NCI-H146 (cell line): ENCODE measurements at places on chromosomes 6 and 20.
A peak's percentile ranks its signal among the peaks of the same experiment; 100 is the strongest.

DNA sequence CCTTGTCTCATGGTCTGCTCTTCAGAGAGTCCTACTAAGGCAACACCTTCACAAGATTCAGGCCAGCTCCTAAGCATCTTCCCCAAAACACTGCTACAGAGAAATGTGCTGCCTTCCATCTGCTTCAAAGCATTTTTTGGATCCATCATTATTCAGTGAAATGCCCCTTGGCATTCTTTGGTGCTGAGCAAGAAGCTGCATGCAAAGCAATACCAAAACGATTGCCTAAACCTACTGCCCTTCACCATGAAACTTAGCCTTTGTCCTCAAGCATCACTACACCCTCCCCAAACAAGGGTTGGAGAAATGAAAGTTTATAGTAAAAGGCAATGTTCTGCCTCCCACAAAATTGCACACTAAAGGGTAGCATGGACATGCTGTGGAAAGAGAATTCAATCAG is 93.5 kb downstream of the SNAP25 start:
- DNase-seq = no peak

DNA sequence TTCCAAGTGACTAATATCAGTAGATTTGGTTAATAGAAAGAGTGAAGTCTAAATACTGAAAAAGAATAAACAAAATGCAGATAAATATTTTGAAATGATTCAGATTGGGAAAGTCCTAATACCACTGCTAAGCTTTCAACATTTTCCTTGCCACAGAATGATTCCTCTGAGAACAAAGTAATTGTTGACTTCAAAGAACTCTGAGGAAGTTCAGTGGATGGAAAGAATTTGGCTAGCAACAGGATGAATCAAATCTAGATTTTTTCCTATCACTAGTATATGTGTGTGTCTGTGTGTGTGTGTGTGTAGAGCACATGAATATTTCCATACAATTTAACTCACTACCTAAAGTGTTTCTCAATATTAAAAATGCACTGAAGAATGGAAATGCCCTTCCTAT is 107.9 kb upstream of the PREP start:
- DNase-seq = no peak

DNA sequence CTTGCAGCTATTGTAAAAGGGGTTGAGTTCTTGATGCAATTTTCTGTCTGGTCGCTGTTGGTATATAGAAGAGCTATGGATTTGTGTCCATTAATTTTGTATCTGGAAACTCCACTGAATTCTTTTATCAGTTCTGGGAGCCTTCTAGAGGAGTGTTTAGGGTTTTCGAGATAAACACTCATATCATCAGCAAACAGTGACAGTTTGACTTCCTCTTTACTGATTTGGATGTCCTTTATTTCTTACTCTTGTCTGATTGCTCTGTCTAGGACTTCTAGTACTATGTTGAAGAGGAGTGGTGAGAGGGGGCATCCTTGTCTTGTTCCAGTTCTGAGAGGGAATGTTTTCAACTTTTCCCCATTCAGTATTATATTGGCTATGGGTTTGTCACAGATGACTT is 120.8 kb upstream of the SSTR4 start:
- DNase-seq = no peak

DNA sequence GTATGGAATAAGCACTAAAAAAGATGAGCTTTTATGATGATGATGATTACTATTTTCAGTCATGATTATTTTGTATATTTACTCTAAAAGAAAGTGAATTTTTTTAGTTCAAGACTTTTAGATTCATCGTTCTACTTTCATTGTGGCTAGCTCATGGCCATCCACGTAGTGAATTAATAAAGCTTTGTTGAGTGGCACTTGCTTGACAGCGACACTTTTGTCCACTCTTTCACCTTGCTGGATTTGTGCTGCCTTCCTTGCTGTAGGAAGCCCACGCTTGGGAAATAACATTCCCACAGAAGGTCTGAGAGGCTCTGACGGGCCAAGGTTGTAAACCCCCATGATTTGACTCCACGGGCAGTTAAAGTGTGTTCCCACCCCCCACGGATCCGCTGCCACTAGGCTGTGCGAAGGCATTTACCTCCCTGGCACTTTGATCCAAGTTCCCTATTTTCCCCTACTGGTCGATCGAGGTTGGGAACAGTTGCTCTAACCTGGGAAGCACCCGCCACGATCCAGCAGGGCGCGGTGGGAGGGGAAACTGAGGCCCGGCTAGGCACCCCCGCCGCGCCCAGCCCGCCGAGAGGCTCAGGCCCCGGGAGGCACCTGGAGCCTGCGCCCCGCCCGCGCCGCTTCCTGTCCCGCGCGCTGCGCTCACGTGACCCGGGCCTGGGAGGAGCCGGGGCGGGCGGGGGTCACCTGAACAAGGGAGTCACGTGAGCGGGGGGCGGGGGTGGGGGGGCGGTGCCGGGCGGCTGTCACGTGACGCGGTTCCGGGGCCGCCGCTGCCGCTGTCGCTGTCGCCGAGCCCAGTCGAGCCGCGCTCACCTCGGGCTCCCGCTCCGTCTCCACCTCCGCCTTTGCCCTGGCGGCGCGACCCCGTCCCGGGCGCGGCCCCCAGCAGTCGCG is at the start of gene IGF2R:
IGF2R (plus strand) TSS at position 788 of the 909 bp plus-strand sequence. CDS start 165 bp downstream, outside the sequence.
- peak; percentile 97 for DNase-seq

- DNase-seq = no peak
Observed at GRCh38 chr20:49581482-49581881, 13.5 kb upstream of the PTGIS start.

DNA sequence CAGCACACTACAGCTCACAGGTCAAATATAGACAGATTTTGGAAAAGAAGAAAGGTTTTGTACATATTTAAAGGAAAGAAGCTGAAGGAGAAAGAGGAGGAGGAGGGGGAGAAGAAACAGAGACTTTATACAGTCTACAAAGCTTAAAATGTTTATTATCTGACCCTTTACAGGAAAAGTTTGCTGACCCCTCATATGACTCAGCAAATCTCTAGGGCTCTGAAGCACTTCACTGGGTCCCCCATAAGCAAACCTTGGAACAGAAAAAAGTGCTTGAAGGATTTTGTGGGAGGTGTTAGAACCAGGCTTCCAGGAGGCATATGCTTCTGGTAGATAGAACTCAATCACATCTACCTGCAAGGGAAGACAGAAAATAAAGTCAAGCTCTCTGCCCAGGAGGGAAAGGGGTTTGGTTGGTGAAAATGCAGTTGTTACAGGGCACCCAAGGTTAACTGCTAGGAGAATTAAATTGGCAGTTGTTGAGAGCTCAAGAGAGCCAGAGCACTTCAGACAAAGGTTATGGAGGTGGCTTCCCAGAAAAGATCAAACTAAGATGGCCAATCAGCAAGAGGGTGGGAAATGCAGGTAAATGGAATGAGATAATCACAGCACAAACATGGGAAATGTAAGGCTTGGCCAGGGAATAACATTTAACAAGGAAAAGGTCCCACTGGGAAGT is 207.4 kb upstream of the SGK1 start:
- no peak for DNase-seq

DNA sequence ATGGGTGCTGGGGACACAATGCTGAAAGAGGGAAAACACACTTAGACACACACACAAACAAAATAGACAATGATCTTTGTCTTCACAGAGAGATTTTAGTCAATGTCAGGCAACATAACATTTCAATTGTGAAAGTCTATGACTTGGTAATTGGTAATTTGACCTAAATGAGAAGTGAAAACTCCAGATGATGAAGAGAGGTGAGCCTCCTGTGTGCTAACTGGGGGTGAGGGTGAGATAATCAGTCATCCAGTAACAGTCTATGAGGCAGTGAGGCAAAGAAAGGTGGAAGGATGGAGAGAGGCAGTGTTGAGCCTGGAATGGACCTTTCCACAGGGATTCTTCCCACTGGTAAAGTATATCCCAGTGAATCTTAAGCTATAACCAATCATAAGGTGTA is 744.2 kb downstream of the MAFB start:
- DNase-seq = no peak
